ENCODE measurements at places on chromosomes 13 and 19. TPM values are rescaled to one million over a fixed set of nuclear protein-coding genes. Genes with fewer than 3 reads are reported as not detected.

The ADM5 gene
- 1.4 TPM for total RNA-seq

The ANGPTL8 gene
- not detected for total RNA-seq

The DAND5 gene
- not detected for total RNA-seq

The FGF14 gene
- 4.5 TPM for total RNA-seq

The DIAPH3 gene
- total RNA-seq, result 23.4 TPM

The ODAD3 gene
- total RNA-seq, result 0.48 TPM

Data from urinary bladder (tissue), 4 donors.